Upper lobe of left lung (tissue), 6 donors: ENCODE measurements at places on chromosomes 4 and X.

- no peak for DNase-seq
Measured at GRCh38 chr4:157128395-157128794, 52.4 kb downstream of the GLRB start.

DNA sequence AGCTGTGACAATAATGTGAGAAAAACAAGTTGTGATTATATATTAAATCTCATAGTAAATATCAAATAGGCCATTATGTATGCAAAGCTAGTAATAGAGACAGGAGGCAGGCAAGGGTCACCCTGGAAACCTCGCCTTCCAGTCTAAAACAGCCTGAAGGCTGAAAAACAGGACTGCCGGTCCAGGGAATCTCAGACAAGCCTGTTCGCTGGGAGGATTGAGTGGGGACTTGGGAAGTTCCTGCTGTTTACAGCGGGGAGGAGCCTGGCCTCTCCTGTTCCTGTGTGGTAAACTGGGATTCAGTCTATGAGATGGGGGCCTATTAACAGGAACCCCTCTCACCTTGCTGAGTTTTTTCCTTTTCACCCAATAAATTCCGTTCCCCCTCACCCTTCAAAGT lies 2317.3 kb downstream of the PCDH7 start:
- no peak for DNase-seq

DNA sequence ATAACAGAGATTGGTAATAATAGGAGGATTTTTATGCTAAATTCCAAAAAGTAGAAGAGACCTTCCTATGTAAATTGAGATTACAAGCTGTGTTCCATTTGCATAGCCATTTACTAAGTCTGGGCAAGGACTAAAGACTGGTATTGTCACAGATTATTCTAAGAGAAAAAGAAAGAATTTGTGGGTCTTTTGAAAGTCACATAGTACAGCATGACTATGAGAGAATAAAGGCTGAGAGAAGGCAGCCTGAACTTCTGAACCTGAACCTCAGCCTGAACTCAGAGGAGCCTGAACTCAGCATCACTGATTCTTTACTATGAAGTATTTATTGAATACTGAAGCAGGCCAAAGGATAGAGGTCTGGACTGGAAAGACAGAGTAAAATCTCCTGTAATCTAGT lies 297.5 kb downstream of the STPG2 start:
- no peak for DNase-seq

DNA sequence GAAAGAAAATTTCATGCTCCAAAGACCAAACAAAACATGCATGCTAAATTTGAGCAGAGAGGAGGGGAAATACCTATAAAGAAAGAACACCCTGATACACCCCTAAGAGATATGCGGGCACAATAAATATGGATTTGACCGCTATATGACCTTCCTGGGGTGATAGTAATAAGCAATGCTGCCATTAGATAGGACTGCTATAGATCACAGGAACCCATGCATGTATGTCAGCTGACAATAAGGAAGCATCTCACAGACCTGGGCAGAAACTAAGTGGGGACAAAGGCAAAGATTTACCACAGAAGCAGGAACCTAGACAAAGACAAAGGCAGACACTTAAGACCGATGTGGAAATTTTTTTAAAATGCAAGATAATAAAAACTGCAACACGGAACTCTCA lies 21.3 kb downstream of the ZNF721 start:
- DNase-seq, result no peak

GRCh38 chr4:5366421-5366820 lies 315.1 kb downstream of the STK32B start:
- no peak for DNase-seq

DNA sequence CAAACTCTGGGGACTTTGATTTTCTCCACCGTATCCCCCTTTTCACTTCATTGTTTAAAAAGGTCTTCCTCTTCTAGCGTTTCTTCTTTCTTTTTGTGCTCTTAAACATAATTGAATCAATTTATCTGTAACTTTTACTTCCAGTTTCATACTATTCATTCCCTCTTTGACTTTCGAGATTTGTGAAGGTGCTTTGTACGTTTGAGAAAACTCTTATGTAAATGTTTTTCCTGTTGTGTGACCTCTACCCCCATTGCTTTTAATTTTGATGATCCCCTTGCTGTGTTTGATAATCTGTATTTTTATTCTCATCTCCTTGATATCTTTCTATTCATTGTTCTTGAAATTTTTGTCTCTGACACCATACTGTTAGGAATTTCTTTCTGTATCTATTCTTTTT lies 4.8 kb downstream of the USP38 start:
- DNase-seq, result no peak

- no peak for DNase-seq
Measured at GRCh38 chrX:154715825-154716224, 35.1 kb downstream of the GAB3 start.

- DNase-seq, result no peak
Measured at GRCh38 chr4:34534916-34535315, 1709.4 kb downstream of the ARAP2 start.

DNA sequence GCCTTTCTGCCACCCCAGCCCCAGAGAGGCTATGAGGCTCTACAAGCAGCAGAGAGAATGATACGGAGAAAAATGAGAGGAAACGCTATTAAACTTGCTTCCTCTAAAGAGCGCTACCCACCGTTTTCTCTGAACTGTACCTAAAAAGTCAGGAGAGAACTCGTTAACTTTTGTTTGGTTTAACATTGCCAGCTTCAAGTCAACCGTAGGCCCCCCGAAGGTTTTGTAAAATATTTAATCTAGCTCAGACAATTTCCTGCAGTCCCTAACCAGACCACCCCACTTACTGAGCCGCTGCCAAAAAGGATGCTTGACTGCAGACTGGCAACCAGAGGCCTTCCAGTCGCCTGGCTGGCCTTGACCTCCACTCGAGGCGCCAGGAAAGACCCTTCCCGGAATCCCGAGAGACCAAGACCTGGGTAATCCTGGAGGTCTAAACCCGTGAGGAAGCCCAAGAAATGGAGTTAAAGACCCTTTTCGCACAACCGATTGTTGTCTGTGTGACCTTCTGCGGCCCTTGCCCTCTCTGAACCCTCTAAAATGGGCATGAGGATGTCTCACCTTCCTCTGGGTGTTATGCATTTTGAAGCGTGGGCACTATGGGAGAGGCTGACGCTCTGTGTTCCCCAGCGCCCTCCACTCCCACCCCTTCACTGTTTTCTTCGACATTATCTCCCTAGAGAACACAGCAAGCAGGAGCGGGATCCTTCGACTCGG lies 86.3 kb downstream of the BCOR start:
- DNase-seq, result no peak

- no peak for DNase-seq
Measured at GRCh38 chrX:15549189-15550012, 48.8 kb downstream of the BMX start.

GRCh38 chrX:69216911-69217310 lies 51.7 kb upstream of the PJA1 start:
- DNase-seq, result no peak

- DNase-seq, result no peak
Measured at GRCh38 chrX:119072744-119073143, at the start of gene CT47C1. TSS of gene CT47C1 (plus strand) at chrX:119072993. CDS start at chrX:119073226, 233 bp downstream.

GRCh38 chr4:168386002-168386401 lies 67.5 kb upstream of the DDX60 start:
- DNase-seq, result no peak

DNA sequence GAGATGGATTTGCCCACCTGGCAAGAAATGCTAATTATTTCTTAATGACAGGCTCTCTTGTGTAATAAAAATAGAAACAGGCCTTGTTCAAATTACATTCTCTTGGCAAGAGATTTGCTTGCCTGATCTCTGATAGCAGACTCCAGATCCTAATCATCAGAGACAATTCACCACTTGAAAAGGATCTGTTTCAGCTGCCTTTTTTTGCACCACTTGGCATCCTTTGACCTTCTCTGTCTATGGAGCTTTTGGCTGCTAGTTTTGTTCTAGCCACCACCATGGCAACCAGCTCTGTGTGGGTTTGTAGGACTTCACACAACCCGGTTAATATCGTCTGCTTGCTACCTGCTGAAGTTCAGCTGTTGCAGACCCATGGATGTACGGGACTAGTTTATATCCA lies 241.1 kb upstream of the TLL1 start:
- no peak for DNase-seq

DNA sequence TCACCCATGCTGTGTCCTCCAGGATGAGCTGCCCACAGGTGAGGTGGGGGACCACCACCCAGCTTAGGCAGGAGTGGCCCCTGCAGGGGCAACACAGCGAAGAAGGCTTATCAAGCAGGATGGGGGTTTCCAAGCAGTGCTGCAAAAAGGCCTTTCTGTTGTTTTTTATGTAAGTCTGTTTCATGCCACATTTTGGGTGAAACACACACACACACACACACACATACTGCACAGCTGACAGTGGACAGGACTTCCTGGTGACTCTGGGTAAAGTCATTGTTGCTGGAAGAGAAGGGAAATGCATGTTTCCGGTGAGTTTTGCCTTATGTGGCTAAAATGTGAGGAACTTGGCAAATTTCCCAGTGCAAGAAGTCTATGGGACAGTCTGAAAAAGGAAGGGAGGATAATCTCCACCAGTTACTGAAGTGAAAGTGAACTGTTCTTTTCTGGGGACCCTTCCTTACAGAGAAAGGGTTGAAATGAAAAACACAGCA lies 119.2 kb downstream of the IRF2 start:
- no peak for DNase-seq

GRCh38 chr4:15714646-15715435 lies 12.0 kb downstream of the BST1 start:
- DNase-seq, result no peak
